Pancreas (tissue), 10 donors: ENCODE measurements at places on chromosomes 12 and 14.

GRCh38 chr12:26205941-26206340 lies 10.6 kb downstream of the SSPN start:
- DNase-seq: no peak

GRCh38 chr14:94681300-94682060 lies 69.3 kb downstream of the SERPINA3 start:
- DNase-seq: no peak

- DNase-seq: no peak
Observed at GRCh38 chr12:73136386-73136785, 864.2 kb downstream of the TRHDE start.

GRCh38 chr14:61934385-61934784 lies 172.2 kb downstream of the SNAPC1 start:
- DNase-seq: no peak

DNA sequence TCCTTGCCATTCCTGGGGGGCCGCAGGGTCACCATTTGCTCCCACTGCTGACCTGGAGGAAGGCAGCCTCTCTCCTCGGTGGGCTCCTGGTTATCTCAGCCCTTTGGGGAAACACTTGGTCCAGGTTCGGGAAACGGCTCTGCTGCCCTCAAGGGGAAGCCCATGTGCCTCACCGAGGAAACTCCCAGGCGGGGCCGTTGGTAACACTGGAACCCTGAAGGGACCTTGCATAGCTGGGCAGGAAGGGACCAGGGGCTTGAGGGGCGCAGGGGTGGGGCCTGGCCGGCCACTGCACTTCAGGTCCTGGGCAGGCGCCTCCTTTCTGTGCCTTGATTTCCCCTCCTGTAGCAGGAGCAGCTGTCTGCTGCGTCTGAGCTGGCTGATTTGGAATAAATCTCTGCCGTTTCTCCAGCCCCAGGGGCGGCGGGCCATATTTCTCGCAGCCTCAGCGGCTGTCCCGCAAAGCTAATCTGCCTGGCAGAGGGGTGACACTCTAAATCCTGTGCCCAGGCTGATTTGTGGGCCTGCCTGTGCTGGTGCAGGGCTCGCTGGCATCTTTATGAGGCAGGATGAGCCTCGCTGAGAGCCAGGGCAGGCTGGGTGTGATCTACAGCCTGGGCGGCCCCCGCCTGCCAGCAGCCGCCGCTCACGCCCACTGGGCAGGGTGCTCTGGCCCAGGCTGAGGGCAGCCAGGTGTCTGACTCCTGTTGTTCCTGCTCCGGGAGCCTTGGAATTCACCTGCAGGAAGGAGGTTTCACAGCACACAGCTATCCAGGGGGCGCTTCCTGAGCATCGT lies 49.7 kb downstream of the KIF26A start:
- no peak for DNase-seq

DNA sequence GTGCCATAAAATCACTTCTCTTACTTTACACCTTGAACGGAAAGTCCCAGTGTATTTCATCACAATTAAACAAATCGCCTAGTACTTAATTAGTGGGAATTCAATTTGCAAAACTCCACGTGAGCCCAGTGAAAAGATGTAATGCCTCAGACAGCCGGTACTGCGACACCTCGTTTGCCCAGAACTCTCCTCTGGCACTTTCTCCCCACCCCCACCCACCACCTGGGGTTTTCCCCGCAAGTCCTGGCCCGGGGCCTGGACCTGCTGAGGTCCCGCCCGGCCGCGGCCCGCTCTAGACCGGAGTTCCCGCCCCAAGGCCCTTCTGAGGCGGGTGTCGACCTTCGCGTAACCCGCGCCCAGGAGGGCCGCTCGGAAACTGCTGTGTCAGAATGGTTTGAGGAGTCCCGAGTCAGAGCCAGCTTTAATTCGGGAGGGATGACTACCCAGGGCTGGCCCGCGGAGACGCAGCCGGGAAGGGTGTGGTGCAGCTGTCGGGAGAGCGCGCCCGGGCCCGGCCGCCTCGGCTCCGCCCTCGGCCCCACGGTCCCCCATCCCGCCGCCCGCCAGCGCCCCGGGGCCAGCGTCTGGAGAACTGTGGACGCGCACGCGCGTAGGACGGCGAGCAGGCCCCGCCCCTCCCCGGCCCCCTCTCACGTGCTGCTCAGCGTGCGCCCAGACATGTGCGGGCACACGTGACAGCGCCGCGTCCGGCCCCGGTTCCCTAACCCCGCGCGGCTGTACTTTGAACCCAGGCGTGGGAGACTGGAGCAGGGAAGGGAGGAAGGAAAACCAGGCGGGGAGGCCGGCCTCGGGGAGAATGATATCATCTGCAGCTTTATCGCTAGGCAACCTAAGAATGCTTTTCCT lies 10.8 kb downstream of the BHLHE41 start:
- peak; percentile 99 for DNase-seq

DNA sequence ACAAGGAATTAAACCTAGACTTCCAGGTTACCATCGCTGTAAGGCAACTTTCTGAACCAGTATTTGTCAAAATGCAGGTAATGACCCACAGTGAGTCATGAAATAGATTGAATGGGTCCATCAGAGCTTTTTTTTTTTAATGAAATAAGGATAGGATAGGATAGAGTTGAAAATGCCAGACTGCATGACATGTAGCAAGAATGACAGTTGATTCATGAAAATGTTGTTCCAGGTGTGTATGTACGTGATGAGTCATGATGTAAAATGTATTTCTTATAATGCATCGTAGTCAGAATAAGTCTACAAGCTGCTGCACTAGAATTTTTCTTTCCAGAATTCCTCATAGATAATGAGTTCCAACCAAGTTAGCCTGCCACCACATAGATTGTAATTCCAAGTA lies 184.4 kb upstream of the BCL2L14 start:
- DNase-seq: no peak

- no peak for DNase-seq
Observed at GRCh38 chr14:54683882-54684794, 117.2 kb downstream of the SAMD4A start.

- DNase-seq: no peak
Observed at GRCh38 chr12:75699251-75699650, 187.8 kb upstream of the KRR1 start.

DNA sequence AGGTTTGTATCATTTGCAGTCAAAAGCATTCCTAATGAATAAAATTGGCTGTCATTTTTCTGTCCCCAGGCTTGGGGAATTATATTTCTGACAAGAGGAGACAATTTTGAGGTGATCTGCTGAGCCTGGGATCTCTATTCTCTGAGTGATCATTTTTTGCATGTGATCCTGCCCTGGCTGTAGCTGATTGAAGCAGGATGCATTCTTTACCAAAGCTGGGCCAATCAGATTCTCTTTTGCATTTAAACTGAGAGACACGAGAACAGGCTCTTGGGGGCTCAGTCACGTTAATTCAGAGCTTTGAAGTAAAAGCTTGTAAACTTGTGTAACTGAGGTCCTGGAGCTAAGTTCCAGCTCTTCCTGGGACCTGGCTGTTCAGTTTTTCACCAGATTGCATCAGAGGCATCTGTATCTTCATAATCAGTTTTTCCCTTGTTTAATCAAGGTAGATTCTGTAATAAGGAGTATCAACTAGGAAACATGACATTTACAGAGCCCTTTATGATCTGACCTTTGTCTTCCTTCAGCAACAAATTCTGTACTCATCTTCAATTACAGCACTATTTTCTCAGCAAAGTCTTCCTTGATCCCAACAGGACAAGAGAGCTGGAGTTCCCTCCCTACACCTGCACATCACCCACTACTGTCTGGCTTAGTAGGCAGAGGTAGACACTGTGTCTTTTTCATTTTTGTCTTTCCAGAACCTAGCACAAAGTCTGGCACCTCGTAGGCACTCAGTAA lies 35.0 kb upstream of the MANSC4 start:
- no peak for DNase-seq

- DNase-seq: no peak
Observed at GRCh38 chr12:6839482-6840201, 1.1 kb upstream of the GNB3 start.

DNA sequence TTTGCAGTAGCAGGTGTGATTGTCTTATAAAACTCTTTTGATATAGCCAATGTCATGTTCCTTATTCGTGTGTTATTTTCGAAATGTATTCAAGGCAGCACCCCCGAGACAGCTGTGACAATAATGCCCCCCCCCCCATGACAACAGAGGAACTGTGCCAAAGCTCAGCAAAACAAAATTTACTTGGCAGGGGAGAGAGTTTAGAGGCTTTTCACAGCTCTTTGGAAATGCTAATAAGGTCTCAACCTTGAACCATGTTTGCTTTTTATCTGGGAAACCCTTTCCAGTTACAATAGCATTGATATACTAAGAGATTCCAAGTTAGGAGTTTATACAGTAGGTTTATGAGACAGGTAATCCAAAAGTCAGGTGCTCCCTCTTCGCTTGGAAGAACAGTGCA lies 56.4 kb upstream of the USP44 start:
- DNase-seq: peak; percentile 56

DNA sequence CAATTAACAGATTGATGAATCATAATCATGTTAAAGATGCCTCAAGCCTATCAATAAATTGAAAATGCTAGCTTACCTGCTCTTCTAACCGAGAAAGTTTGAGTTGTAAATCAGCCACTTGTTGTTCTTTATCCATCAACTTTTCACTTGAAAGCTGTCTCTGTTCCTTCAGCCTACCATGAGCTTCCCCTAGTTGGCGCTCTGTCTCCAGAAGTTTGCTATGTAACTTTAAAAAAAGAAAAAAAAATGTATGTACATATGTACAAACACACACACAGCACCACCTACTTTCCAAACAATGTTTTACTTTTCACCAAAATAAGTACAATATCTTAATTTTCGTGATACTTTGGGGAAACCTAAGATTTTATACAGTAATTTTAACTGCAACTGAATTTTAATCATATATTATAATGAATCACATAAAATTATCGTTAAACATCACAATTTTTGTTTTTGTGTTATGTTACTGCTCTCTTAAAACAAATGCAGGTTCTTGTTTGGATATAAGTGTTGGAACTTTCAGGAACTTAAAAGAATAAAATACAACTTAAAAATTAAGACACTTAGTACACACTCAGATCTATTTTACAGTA lies 101.2 kb downstream of the EEA1 start:
- no peak for DNase-seq

DNA sequence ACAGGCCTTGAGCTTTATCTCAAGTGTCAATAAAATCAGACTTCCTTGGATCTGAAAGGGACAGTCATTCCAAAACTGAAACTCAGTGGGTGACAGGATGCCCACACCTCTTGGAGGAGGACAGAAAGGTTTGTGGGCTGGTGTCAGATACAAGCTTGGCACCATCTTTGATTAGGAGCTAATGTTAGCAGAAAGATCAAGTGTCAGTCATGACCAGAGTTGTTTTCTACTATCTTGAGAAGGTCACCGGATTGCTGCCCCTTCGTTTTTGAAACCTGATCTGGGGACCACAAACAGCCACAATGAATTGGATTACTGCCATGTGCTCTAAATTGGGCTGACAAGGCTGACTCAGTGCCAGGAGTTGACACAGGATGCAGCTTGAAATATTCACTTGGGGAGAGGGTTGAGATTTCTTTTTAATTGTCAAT lies 88.3 kb downstream of the OTOGL start:
- no peak for DNase-seq

DNA sequence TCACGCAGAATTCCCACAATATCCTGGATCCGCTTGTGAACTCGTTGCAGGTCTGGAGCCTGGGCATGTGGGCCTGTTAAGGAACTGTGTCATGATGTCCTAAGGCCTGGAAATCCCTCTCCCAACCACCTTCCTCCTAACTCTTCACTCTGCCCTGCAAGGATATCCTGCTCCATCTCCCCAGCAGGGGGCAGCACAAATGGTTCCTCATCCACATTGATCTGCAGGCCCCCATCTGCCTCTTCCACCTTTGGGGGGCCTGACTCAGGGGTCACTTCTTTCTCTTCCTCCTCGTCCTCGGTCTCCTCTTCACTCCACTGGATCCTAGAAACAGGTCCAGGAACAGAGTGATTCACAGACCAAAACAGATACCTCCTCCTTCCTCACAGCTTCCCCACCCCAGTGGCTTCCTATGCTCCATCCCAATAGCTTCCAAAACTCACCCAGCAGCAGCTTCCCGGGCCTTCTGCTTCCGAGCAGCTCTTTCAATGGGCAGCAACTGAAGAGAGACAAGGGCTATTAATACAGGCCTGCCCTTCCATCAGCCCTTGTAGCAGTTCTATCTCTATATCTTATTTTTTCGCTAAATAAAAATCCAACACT lies 4.5 kb downstream of the NOP2 start:
- DNase-seq: no peak

GRCh38 chr12:3216726-3217682 lies 139.8 kb downstream of the TSPAN9 start:
- no peak for DNase-seq

DNA sequence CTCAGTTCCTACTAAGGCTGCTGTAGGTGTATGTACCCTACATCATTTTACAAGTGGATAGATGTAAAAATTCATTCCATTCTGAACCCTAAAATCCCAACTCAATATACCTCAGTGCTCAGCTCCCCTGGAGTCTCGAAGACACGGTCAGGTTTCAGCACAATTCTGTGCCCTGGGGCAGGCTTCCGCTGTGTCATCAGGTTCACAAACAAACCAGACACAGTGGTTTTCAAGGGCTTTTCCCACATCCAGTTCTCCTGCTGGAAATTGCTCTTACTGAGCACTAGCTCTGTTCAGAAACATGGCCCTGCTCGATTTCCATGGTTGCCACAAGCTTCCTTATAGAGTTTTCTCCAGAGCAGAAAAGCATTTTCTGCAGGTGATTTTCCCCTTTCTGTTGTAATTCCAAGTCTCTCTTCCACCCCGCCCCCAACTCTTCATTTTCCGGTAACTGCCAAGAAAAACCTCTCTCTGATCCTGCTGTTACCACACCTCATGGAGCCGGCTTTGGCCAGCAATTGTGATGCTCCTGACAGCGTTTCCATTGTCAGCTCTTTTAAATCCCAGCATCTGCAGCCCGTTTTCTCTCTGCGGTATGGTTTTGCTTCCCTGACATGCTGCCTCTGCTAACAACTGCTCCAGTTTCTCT lies 483.0 kb upstream of the CCDC196 start:
- no peak for DNase-seq

- DNase-seq: no peak
Observed at GRCh38 chr12:7001921-7002591, 16.2 kb downstream of the LPCAT3 start.

GRCh38 chr12:25932971-25933370 lies 25.5 kb upstream of the RASSF8 start:
- no peak for DNase-seq

DNA sequence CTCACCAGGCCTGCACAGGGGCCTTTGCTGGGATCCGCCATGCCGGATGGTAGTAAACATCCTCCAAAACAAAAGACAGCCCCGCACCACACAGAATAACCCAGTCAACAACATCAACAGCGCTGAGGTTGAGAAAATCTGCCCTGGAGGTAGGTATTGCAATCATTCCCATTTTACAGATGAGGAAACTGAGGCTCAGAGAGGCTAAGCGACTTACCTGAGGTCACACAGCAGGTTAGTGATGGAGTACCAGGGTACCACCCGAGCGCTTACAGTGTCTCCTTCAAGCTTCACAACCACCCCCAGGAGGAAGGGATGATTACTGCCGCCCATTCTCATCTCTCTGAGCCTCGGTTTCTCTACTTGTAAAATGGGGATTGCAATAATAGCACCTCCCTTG lies 14.9 kb downstream of the TRPV4 start:
- no peak for DNase-seq

- peak; percentile 92 for DNase-seq
Observed at GRCh38 chr12:62793256-62794217, 141.4 kb downstream of the PPM1H start.
